Activated CD4-positive, alpha-beta T cell treated with anti-CD3 and anti-CD28 coated beads, Interleukin-2, amount 50 U/mL, for 1 hour (primary cell): ENCODE measurements at places on chromosomes 5 and 9.

DNA sequence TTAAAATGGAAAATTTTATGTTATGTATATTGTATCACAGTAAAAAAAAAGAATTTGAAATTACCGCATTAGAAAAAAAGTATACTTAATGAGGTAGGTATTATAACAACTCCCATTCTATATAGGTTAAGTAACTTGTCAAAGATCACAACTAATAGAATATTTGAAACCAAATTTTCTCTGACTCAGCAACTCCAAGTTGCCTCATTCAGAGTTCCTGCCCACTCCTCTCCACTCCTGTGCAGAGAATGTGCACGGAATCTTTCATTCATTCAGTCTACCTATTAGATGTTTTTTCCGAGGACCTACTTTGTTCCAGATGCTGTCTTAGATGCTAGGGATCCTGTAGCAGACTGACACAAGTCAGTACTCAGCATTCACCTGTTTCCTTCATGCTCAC is 15.4 kb downstream of the SH3TC2 start:
- DNase-seq: no peak

- no peak for DNase-seq
These were observed 186.5 kb downstream of the EFNA5 start for GRCh38 chr5:107484281-107484680.

GRCh38 chr9:113350937-113351336 is 1.6 kb downstream of the BSPRY start:
- no peak for DNase-seq

DNA sequence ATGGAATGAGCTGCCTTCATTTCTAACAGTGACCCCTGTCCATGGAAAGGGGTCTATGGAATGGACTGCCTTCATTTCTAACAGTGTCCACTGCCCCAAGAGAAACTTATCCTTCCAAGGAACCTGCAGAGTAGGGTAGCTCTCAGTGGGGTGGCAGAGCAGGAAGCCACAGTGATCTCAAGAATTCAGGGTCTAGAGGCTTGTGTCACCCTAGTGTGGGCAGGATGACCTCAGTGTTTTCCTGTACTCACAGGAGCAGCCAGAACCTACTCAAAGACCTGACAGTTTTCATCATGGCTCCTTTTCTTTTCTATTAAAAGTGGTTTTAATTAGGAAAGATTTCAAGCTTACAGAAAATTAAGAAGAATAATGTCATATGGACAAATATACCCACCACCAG is 27.5 kb downstream of the SEC61B start:
- no peak for DNase-seq

- DNase-seq: no peak
These were observed 82.4 kb downstream of the SH3RF2 start for GRCh38 chr5:146018514-146019375.

GRCh38 chr5:58496488-58496887 is 5.3 kb downstream of the GAPT start:
- no peak for DNase-seq
